ENCODE measurements at places on chromosomes 3 and 15.

DNA sequence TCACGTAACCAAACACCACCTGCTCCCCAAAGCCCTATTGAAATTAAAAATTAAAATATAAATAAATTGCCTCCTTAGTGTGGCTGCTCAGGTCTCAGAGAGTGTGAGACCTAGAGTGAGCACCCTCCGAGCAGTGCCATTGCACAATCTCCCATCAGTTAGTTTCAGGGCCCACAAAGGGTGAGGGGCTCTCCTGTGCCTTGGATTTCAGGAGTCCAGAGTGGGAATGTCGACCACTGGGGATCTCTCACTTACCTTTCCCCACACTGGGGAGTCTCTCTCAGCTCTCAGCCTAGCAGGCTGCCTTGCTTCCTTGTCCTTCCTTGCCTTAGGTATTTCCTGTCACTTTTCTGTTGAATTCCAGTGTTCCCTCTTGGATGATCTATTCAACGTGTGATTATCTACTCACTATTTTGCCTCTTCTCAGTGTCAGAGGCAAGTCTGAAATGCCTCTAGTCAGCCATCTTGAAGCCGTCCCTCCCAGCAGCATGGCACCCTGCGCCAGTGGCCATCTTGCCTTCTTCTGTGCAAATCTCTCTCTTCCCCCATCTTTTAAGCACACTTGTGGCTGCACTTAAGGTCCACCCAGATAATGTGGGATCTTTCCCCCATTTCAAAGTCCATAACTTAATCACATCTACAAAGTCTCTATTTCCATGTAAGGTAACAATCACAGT lies 119.3 kb downstream of the LRRK1 start:
- DNase-seq, result no peak

GRCh38 chr3:24496529-24497482 lies 2.2 kb upstream of the THRB start:
- DNase-seq, result no peak

DNA sequence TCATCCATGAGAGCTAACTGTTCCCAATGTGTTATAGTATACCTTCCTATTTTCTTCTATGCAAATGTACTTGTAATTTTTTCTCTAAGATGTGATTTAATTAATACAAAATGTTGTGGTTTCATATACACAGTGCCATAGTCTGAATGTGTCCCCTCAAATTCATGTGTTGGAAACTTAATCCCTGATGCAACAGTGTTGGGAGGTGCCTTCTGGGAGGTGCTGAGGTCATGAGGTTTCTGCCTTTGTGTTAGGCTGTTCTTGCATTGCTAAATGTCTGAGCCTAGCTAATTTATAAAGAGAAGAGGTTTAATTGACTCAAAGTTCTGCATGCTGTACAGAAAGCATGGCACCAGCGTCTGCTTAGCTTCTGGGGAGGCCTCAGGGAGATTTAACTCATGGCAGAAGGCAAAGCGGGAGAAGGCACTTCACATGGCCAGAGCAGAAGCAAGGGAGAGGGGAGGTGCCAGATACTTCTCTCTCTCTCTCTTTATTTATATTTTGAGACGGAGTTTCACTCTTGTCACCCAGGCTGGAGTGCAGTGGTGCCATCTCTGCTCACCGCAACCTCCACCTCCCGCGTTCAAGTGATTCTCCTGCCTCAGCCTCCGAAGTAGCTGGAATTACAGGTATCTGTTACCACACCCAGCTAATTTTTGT lies 34.7 kb upstream of the BNIP2 start:
- DNase-seq, result no peak

DNA sequence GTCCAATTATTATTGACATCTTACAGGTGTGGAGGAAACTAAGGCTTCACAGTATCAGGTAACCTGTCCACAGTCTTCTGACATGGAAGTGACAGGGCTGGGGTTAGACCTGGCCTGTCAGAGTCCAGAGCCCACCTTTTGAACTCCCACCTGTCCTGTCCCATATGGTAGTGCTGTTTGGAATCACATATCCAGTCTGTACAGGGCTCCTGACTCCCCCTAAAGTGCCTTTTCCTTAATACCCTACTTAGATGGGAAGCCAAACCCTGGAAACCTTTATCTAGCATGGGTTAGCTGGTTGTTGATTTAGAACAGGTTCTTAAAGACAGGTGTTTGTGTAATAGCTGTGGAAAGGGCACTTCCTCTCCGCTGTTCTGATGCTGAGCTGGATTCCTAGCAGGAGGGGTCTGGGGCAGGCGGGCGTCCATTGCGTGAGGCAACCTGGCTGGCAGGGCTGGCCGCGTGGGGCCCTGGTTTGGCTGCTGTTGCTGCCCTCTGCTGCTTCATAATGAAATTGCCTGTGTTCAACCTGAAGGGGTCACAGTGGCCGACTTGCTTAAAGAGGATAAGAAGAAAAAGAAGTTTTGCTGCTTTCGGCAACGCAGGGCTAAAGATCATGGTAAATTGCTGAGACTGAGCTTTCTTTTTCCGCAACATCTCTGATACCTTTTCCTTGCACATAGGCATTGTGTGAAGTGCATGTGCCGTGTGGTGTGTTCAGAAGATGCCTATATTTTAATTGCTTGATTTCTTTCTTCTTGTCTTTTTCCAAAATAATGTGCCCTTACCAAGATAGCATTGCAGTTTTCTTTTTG lies 136.2 kb downstream of the CHDH start:
- DNase-seq, result peak; percentile 19

GRCh38 chr15:20356911-20357480 lies 184.6 kb downstream of the GOLGA6L6 start:
- DNase-seq, result no peak

DNA sequence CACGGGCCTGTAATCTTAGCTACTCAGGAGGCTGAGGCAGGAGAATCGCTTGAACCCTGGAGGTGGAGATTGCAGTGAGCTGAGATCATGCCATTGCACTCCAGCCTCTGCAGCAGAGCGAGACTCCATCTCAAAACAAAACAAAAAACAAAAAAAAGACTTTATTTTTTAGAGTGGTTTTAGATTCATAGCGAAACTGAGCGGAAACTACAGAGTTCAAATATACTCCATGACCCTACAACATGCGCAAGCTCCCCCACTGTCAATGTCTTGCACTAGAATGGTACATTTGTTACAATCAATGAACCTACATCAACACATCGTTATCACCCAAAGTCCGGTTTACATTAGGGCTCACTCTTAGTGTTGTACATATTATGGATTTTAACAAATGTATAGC lies 2.2 kb upstream of the CRTAP start:
- no peak for DNase-seq

DNA sequence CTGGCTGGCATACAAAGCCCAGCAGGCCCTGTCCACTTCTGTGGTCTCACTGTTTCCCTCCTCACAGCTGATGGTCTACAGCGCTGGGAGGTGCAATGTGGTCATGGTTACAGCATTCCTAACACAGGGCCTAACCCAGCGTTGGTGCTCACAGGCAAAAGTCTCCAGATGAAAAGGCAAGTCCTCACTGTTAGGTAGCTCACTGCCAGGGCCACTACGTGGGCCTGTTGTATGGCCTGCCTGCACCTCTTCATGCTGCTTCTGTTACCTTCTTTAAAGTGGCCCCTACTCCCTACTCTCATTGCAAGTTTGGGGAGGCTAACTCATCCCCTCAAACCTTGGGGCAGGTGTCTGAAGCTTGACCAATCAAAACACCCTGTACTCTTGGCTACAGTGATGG lies 31.3 kb downstream of the CCDC13 start:
- no peak for DNase-seq

DNA sequence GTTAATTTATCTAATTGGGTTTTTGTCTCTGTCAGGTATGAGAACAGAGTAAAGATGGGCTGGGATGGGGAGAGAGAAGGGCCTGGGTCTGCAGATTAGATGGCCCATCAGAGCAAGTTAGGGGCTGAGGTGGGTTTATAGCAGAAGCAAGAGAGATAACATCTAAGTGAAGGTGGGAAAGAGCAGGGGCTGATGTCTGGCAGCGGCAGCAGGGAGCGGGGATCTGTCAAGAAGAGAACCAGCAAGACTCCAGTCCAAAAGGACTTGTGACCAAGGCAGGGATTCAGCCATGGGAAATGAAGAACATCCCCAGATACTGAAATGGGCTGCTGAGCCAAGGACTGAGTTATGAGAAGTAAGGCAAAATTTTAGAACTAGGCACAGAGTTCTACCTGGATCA lies 320.6 kb upstream of the TBL1XR1 start:
- DNase-seq, result no peak

GRCh38 chr3:194265996-194266964 lies 84.8 kb downstream of the CPN2 start:
- DNase-seq, result no peak

- DNase-seq, result no peak
These were observed 192.8 kb upstream of the ST8SIA2 start for GRCh38 chr15:92200891-92201290.

DNA sequence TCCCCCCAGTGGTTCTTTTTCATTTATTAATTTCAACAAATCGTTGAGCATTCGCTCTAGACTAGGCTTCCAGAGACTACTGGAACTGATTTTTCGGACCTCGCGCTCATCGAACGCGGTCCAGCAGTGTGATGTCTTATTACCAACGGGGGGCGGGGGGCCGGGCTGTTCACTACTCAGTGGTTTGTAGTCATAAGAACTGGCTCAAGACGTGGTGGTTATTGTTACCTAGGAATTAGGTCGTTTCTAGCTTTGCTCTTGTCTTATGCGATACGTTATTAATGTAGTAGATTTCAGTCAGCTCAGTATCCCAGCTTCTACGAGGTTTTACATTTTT lies 858 bp downstream of the RBM5 start:
- DNase-seq, result no peak
